ENCODE measurements at places on chromosomes 13 and 19.

- no peak for DNase-seq
Observed at GRCh38 chr13:73556902-73557301, 498.1 kb downstream of the KLF5 start.

DNA sequence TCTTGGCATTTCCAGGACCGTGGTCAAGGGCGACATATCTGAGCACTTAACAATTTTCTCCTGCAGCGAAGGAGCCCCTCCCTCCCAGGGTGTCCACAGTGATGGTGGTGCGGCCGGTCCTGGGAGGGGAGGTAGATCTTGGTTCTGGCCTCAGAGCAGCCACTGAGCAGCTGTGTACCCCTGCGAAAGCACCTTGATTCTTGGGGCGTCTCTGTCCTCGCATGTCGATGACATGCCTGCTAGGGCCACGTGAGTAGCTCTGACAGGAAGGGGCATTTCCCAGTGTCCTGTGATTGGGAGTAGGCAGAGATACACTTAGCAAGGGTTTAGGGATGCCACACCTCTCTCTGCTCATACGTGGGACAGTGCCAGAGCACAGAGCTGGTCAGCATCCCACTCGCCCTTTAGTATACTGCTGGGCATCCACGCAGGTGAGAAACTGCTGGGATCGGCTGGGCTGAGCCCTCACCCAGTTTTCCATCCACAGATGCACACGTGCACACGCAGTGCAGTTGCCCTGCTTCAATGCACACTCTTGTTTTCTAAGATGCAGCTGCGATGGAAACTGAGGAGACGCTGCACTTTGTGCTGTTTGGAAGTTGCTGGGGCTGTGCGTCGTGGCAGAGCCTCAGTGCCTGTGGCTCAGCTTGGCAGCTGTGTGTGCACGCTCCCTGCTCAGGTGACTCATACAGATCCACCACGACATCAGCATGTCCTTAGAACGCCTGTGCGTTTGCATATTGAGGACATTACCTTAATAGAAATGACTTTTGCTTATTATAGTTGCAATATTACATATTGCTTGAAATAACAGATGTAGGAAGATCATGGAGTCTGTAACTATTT lies 66.8 kb downstream of the TEX29 start:
- DNase-seq, result no peak

DNA sequence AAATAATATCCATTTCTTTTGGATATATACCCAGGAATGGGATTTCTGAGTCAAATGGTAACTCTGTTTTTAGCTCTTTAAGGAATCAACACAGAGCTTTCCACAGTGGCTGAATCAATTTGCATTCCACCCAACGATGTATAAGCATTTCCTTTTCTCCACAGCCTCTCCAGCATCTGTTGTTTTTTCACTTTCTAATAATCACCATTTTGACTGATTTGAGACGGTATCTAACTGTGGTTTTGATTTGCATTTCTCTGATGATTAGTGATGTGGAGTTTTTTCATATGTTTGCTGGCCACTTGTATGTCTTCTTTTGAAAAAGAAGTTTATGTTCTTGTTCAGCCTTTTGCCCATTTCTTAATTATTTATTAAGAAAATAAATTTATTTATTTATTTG lies 352.2 kb upstream of the OBI1 start:
- no peak for DNase-seq

DNA sequence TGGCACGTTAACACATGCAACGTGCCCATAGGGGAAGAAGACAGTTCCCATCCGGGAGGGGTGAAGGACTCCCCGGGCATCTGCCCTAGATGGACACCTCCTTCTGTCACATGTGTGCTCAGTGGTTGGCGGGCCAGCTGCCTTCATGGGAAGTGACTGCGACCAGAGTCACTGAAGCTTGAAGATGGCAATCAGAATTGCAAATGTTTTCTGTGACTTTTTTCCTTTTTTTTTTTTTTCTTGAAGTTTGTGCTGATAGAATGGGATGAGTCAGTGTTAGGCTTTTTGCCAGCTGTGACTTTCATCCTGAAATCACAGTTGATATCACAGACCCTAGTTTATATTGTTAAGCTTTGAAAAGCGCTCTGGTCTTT lies 109.2 kb upstream of the MCF2L start:
- no peak for DNase-seq

- DNase-seq, result no peak
Observed at GRCh38 chr19:35399231-35399630, 28.4 kb downstream of the GPR42 start.

- no peak for DNase-seq
Observed at GRCh38 chr19:32223595-32224370, 121.6 kb upstream of the ZNF507 start.

DNA sequence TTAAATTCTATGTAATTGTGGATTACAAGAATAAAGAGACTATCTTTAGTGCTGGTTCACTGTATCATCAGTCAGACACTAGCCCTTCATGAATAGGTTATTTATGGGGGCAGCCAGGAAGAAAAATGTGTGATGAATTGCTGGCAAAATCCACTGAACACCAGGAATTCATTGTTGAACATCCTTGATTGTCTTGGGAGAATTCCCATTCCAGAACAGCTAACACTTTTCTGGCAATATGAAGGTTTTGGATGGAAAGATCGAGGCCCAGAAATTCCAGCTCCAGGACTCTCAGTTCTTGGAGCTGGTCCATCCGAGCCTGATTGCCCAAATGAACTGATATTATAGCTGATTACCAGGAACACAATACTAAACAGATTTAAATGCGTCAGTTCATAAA lies 11.5 kb upstream of the SPART start:
- DNase-seq, result no peak

GRCh38 chr13:49443357-49443703 lies 534 bp downstream of the CAB39L start:
- no peak for DNase-seq

- DNase-seq, result no peak
Observed at GRCh38 chr19:1451916-1452801, 2.2 kb downstream of the APC2 start.

DNA sequence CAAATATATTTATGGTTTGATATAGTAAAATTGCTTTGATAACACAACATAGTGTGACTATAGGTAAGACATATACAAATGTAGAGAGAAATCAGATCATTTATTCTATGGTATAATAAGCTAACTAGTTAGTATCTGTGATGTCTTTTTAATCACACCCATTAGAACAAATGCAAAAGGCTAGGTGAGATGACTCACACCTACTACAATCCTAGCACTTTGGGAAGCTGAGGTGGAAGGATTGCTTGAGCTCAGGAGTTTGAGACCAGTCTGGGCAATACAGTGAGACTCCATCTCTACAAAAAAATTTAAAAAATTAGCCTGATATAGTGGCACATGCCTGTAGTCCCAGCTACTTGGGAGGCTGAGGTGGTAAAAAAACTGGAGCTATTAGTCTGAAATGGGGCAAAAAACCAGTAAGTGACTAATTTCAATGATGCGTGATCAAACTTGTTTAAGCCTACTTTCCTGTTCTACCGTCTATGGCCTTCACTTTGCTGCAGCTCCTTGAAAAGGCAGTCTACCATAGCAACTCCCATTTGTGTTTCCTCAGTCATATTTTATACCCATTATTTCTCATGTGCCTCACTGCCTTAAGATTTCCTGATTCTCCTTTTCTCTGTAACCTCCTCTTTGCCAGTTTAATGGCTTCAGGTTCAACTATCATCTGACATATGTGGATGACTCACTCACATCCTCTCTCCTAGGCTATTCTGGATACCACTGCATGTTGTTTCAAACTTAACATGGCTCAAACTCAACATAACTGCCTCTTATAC lies 12.5 kb downstream of the ALG5 start:
- no peak for DNase-seq

- no peak for DNase-seq
Observed at GRCh38 chr13:23797276-23797903, 91.8 kb downstream of the MIPEP start.

- no peak for DNase-seq
Observed at GRCh38 chr19:13069415-13070359, 33.0 kb downstream of the LYL1 start.

DNA sequence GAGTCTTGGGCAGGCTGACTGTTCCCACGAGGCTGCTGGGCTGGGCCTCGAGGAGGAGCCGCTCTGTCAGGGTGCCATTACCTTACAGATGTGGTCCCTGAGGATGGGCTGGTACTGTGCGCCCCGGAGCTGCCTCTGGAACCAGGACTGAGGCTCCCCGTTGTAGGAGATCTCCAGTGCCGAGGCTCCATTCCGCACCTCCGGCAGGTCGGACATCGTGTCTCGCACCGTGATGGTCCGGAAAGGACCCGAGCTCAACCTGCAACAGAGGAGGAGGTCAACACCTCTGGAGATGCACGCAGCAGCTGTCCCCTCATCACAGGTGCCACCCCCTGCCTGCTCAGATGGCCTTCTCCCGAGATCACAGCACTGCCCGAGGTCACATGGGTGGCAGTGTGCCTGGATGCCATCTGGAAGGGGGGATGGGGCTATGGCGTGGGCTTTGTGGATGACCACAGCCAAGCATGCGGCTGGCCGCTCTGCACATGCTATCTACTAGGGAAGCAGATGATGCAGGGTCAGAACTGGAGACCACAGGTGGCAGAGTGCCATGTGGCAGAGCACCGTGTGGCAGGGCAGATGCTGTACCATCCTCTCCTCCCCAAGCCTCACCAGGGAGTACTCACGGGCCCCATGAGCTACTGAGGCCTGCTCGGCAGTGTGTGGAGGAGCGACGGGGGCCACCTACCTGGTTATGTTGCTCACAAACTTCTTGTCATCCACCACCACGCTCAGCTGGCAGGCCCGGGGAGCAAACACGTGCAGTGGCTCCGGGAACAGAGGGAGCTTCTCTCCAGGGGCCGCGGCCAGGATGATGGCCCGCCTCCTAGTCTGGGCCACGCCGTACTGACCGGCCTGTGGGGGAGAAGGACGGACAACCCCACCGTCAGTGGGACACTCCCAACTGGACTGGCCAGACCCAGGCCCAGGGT lies 18.3 kb upstream of the EIF3G start:
- no peak for DNase-seq

- DNase-seq, result no peak
Observed at GRCh38 chr13:63279136-63279535, 1863.5 kb upstream of the PCDH20 start.

- no peak for DNase-seq
Observed at GRCh38 chr13:113970810-113971470, 2.9 kb downstream of the C13orf46 start.

- no peak for DNase-seq
Observed at GRCh38 chr19:5696196-5697021, 6.3 kb downstream of the RPL36 start.

- DNase-seq, result no peak
Observed at GRCh38 chr13:80408270-80408669, 67.3 kb upstream of the SPRY2 start.

DNA sequence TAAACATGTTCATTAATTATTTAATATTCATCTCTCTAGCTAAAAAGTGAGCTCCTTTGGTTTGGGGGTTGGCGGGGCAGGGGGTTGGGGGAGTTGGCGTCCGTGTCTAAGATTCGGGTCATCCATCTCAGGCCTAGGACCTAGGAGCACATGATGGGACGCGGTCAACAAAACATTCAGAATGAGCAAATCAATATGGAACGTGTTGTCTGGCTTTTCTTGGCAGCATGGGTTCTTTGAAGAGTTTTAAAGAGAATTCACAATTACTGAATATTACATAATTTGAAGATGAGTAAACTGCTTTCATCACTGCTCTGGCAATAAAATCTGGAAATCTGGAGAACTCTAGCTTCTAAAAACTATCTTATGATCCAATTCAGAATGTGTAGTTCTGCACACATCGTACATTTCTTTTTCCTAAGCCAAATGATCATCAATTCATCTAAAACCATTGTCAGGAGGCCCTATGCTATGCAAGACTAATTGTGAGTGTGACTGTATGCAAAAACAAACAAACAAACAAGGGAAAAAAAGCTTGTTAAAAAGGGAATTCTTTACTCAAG lies 5.4 kb upstream of the ARGLU1 start:
- DNase-seq, result no peak

- DNase-seq, result no peak
Observed at GRCh38 chr13:114010401-114011101, 36.7 kb upstream of the C13orf46 start.

DNA sequence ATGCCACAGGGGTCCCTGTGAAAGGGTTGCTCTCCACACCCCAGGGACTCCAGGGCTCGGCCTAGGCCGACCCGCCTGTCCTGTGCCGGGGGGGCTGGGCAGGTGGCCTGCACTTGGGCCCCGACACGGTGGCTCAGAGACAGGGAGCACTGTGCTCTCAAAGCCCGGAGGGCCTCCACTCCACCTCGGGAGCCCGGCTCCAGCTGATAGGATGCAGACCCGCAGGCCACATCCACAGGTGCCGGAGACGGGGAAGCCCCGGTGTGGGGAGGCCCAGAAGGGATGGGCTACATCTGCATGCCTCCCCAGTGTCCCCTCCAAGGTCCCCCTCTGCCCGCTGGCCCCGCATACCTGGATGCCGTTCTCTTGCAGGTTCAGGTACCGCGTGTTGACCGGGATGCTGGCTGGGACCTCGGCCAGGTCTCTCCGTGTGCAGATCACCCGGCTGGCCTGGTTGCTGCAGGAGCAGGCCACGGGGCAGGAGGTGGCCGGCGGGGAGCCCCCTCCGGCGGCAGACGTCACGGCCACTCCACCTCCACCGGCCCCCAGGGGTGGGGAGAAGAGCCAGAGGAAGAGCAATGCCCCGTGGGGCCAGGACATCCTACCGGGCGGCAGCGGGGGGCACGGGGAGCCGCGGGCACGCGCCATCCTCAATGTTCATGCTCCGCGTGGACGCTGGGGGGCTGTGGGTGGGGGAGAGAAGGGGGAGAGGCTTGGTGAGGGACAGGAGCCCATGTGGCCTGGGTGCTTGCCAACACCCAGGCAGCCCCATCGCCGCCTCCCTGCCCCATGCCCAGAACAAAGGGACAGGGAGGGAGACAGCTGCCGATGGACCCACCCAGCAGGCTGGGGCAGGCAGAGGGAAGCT lies 19.8 kb downstream of the LRRC4B start:
- DNase-seq, result no peak

DNA sequence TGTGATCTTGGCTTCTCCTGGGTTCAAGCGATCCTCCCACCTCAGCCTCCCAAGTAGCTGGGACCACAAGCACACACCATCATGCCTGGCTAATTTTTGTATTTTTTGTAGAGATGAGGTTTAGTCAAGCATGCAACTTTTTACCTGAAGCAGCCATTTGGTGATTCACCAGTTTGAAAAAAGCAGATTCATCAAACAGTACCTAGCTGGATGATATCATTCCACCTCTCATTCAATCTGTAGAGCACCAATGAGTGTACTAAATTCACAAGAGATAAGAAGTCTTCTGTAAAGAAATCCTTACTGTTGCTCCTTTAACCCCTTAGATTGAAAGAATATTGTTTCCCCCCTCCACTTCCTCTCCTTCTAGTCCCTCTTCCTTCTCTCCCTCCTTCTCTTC lies 261.1 kb upstream of the RFC3 start:
- no peak for DNase-seq

DNA sequence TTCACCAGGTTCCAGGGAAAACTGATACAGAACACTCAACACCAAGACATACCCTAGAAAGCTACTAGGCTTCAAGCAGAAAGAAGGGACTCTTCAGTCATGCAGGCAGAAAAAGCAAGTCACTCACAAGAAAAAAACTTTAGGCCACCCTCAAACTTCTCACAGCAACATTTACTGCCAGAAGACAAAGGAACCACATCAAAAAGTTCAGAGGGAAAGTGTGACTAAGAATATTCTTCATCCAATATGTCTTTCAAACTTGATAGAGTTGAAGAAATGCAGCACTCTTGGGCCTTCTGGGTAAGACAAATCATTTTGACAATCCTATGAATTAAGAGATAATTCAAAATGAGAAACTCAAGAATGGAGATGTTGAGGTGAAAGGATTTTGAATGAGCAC lies 7.7 kb downstream of the DZIP1 start:
- no peak for DNase-seq

- DNase-seq, result no peak
Observed at GRCh38 chr13:50401049-50401505, 385.8 kb downstream of the KCNRG start.
